ENCODE measurements at places on chromosomes 12 and 14. TPM values are rescaled to one million over a fixed set of nuclear protein-coding genes. Genes with fewer than 3 reads are reported as not detected.
A peak's percentile ranks its signal among the peaks of the same experiment; 100 is the strongest.

The TSPAN8 gene
- total RNA-seq, result 0.65 TPM

- no peaks in the 10 kb centered on the region for H3K27me3 ChIP-seq
- DNase-seq, result no peak
- H3K4me1 ChIP-seq, result no peaks in the 10 kb centered on the region
- H3K4me3 ChIP-seq, result no peak overlapping the region
- no peaks in the 10 kb centered on the region for H3K36me3 ChIP-seq
These were observed 110.9 kb upstream of the MGAT4C start for GRCh38 chr12:86367137-86367536.

- H3K27me3 ChIP-seq, result no peaks in the 10 kb centered on the region
- H3K27ac ChIP-seq, result peak overlapping the region; percentile 54
- no peak for DNase-seq
- peaks cover 11% of the 10 kb centered on the region for H3K4me1 ChIP-seq
- no peaks in the 10 kb centered on the region for H3K36me3 ChIP-seq
- H3K4me3 ChIP-seq, result no peak overlapping the region
These were observed 604 bp upstream of the ARHGEF25 start for GRCh38 chr12:57610554-57611107.

The AMHR2 gene
- total RNA-seq, result 0.67 TPM

GRCh38 chr12:24596768-24597388, 352.0 kb downstream of the BCAT1 start:
- H3K4me1 ChIP-seq, result no peaks in the 10 kb centered on the region
- H3K4me3 ChIP-seq, result no peak overlapping the region
- no peak overlapping the region for H3K27ac ChIP-seq
- H3K36me3 ChIP-seq, result no peaks in the 10 kb centered on the region
- H3K27me3 ChIP-seq, result no peaks in the 10 kb centered on the region

The C12orf50 gene
- total RNA-seq, result 0.08 TPM

- DNase-seq, result no peak
- H3K36me3 ChIP-seq, result no peaks in the 10 kb centered on the region
- no peak overlapping the region for H3K4me3 ChIP-seq
- H3K27me3 ChIP-seq, result no peaks in the 10 kb centered on the region
These were observed 225.4 kb downstream of the RBM19 start for GRCh38 chr12:113740699-113741098.

The TC2N gene
- 1.9 TPM for total RNA-seq

DNA sequence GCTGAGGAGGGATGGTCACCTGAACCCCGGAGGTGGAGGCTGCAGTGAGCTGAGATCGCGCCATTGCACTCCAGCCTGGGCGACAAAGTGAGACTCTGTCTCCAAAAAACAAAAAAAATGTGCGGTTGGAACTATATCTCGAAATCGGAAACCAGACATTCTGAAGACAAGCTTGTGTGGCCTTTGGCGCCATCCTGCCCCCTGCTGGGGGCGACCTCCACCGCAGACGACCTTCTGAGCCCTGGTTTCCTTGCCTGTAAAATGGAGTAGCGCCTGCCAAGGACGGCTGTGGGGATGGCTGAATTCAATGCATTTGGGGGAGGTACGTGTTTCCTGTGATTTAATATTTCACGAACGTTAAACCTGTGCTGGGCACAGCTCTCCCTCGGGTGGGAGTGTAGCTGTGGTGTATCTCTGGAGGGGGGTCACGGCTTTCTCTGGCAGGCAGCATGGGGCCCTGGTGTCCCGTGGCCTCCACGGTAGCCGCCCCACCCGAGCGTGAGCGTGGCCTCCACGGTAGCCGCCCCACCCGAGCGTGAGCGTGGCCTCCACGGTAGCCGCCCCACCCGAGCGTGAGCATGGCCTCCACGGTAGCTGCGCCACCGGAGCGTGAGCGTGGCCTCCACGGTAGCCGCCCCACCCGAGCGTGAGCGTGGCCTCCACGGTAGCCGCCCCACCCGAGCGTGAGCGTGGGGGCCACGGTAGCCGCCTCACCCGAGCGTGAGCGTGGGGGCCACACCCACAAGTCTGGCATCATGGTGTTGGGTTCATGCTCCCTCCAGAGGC, 55.3 kb downstream of the LRCOL1 start:
- no peak for DNase-seq
- H3K4me3 ChIP-seq, result no peak overlapping the region
- H3K27me3 ChIP-seq, result no peaks in the 10 kb centered on the region
- no peak overlapping the region for H3K27ac ChIP-seq
- H3K36me3 ChIP-seq, result peaks cover 3% of the 10 kb centered on the region

The IAPP gene
- total RNA-seq, result not detected

DNA sequence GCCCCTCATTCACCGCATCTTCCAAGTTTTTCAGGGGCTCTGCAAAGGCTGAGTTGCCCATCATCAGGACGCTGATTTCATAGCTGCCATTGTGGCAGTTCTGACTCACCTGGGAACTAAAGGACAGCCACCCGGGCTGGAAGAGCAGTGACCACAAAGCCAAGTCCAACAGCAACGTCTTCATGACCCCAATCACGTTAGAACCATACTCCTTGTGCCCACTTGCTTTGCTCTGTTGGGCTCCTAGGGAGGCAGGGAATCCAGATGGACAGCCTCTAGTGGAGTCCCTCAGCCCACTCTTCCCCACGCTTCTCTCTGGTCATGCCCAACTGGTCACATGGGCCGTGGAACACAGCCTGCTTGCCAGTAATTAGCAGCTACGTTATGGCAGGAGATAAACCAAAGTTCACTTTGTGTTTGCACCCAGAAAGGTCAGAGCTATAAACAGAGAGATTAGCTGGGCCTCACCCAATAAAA, at the start of gene GUCY2C:
Gene GUCY2C, minus strand, starts transcription at position 335 of the 477 bp plus-strand sequence. Its CDS starts 151 bp downstream, at position 184.
- no peaks in the 10 kb centered on the region for H3K4me1 ChIP-seq
- H3K36me3 ChIP-seq, result no peaks in the 10 kb centered on the region
- no peaks in the 10 kb centered on the region for H3K27me3 ChIP-seq
- no peak within 1 kb of the TSS for H3K4me3 ChIP-seq

The ATF7IP gene
- total RNA-seq, result 20.8 TPM

The RTN1 gene
- 0.33 TPM for total RNA-seq

DNA sequence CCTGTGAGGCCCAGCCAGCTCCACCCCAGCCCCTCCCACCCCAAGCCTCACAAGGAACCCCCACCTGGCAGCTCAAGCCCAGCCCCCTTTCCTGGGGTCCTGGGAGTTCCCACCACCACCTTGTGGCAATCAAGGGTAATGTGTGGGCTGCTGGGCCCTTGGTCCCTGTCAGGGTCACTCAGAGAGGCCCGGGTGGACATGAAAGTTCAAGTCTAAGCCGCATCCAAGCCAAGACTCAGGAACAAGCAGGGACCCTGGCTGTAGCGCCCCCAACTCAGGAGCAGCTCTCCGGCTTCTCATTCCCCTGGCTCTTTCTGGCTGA, 106.4 kb upstream of the C14orf180 start:
- H3K27me3 ChIP-seq, result no peaks in the 10 kb centered on the region
- no peak overlapping the region for H3K4me3 ChIP-seq
- H3K36me3 ChIP-seq, result no peaks in the 10 kb centered on the region
- H3K27ac ChIP-seq, result no peak overlapping the region
- H3K4me1 ChIP-seq, result no peaks in the 10 kb centered on the region

DNA sequence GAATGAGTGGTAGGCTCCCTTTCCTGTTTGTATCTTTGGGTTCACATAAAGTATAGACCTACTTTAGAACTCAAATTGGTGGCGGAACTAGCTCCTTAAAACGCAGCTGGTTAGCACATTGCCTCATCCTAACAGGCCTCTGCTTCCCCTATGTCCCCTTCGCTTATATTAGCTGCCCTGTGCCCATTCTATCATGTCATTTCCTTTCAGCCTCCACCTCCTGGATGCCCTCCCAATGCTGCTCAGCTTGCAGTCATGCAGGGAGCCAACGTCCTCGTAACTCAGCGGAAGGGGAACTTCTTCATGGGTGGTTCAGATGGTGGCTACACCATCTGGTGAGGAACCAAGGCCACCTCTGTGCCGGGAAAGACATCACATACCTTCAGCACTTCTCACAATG, 3.5 kb downstream of the DAZAP2 start:
- no peaks in the 10 kb centered on the region for H3K27me3 ChIP-seq
- no peak overlapping the region for H3K27ac ChIP-seq
- peaks cover 24% of the 10 kb centered on the region for H3K4me1 ChIP-seq
- peaks cover 23% of the 10 kb centered on the region for H3K36me3 ChIP-seq
- H3K4me3 ChIP-seq, result no peak overlapping the region
- DNase-seq, result no peak

GRCh38 chr12:51362307-51362706, 15.8 kb upstream of the CELA1 start:
- no peak overlapping the region for H3K27ac ChIP-seq
- H3K4me1 ChIP-seq, result no peaks in the 10 kb centered on the region
- no peaks in the 10 kb centered on the region for H3K36me3 ChIP-seq
- no peak overlapping the region for H3K4me3 ChIP-seq
- no peak for DNase-seq

The NR1H4 gene
- 106 TPM for total RNA-seq

The SSTR1 gene
- 0.23 TPM for total RNA-seq

DNA sequence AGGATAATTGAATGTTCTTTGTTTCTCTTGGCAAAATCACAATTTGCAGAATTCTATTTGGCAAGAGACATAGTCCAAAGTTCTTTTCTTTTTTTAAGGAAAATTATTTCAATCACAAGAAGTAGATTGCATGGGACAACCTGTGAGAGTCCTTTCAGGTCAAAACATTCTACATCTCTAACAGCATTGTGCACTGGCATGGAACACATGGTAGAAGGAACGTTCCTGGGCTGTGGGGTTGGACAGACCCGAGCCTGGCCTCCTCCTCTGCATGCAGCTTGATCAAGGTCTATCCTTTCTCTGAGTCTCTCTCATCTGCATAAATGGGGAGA, 88.6 kb upstream of the CPSF6 start:
- H3K4me3 ChIP-seq, result no peak overlapping the region
- H3K27me3 ChIP-seq, result no peaks in the 10 kb centered on the region
- peaks cover 19% of the 10 kb centered on the region for H3K4me1 ChIP-seq
- no peak for DNase-seq
- H3K36me3 ChIP-seq, result no peaks in the 10 kb centered on the region

Data from liver (tissue), 10 donors.